ENCODE measurements at places on chromosomes 12 and 14. TPM values are rescaled to one million over a fixed set of nuclear protein-coding genes. Genes with fewer than 3 reads are reported as not detected.

The MGP gene
- total RNA-seq, result 63.0 TPM

The DTD2 gene
- total RNA-seq, result 18.4 TPM

The A2ML1 gene
- 0.28 TPM for total RNA-seq

The MAP1LC3B2 gene
- total RNA-seq, result 0.19 TPM

The PSMA3 gene
- total RNA-seq, result 157 TPM

The RHEBL1 gene
- total RNA-seq, result 1.2 TPM

The TAS2R19 gene
- 4.0 TPM for total RNA-seq

The OLR1 gene
- not detected for total RNA-seq

The SLC17A8 gene
- not detected for total RNA-seq

The LIN7A gene
- 0.19 TPM for total RNA-seq

The MUCL1 gene
- total RNA-seq, result not detected

The SMIM41 gene
- not detected for total RNA-seq

The RAD51B gene
- total RNA-seq, result 12.1 TPM

The KRT73 gene
- total RNA-seq, result not detected

The PLEKHG7 gene
- total RNA-seq, result not detected

The TTC6 gene
- not detected for total RNA-seq

The SALL2 gene
- 2.3 TPM for total RNA-seq

The HAL gene
- total RNA-seq, result 0.17 TPM

The TAS2R20 gene
- 2.2 TPM for total RNA-seq

The GPD1 gene
- not detected for total RNA-seq

The SLC8A3 gene
- 0.42 TPM for total RNA-seq

The DPPA3 gene
- total RNA-seq, result not detected

The OVCH1 gene
- total RNA-seq, result not detected

The PTPRO gene
- not detected for total RNA-seq

The SRRM4 gene
- not detected for total RNA-seq
